ENCODE measurements at places on chromosomes 3 and 15.
A peak's percentile ranks its signal among the peaks of the same experiment; 100 is the strongest.

DNA sequence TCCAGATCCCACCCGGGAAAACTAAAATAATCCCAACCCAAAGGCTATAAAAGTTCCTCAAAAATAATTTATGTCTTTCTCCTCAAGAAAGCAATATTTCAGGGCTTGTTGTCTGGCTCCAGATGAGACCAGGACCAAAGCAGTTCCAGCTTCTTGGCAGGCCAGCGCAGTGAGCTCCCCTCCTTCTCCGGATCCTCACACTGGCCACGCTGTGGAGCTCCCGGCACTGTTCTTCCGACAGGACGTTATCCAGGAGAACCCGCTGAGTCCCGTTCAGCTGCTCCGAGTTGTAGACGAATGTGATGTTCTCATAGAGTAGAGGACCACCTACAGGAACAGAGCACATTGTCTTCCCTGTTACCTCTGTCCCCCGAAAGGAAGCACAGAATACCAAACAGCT, 146.3 kb downstream of the P3H2 start:
- no peak for DNase-seq

DNA sequence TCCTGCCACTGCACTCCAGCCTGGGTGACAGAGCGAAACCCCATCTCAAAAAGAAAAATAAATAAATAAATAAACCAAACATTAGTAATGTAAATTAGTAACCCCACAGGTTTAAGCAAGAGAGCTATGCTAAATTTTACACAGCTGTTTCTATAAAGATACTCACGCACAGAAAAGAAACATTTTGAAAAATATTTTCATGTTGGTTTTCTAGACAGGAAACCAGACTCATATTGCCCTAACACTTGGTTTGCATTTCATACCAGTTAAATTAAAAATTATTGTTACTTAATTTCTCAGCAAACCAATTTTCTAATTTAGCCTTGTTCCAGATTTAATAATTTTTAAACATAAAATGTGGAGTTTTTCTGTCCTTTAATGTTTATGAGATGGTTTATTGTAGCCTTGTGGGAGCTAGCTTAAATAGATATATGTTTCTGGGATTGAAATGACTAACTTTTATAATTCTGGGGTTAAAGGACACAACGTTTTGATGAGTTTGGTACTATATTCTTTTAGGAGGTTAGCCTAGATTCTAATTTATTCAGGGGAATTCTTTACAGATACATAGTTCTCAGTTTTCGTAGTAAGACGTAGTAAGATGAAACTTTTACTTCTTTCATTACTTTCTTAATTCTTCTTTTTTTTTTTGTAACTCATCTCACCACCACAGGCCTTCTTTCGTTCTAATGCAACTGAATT, 42.6 kb upstream of the SLC4A7 start:
- DNase-seq, result no peak

- no peak for DNase-seq
These were observed 16.1 kb downstream of the MAP6D1 start for GRCh38 chr3:183809270-183809669.

GRCh38 chr15:43325039-43325684, 5.2 kb downstream of the LCMT2 start:
- no peak for DNase-seq

- DNase-seq, result peak; percentile 71
These were observed 21.4 kb upstream of the NR2C2 start for GRCh38 chr3:14925729-14926591.

GRCh38 chr15:70486451-70487386, 276.6 kb downstream of the UACA start:
- peak; percentile 89 for DNase-seq

DNA sequence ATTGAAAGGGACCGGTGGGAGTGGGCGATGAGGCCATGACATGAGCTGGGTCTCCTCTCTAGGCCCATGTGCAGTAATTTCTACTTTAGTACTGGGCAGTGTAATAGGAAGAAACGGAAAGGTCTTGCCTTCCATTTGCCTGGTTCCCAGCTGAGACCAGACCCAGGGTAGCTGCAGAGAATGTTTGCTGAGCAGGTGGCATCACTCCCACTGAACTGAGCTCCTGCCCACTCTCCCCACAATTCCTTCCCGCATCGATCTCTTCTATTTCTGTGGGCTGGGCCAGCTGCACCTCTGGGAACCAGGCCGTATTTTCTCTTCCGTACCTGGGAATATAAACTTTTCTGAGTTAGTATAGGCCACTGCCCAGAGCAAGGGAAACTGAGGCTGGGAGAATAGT, 15.8 kb downstream of the ESYT3 start:
- no peak for DNase-seq

DNA sequence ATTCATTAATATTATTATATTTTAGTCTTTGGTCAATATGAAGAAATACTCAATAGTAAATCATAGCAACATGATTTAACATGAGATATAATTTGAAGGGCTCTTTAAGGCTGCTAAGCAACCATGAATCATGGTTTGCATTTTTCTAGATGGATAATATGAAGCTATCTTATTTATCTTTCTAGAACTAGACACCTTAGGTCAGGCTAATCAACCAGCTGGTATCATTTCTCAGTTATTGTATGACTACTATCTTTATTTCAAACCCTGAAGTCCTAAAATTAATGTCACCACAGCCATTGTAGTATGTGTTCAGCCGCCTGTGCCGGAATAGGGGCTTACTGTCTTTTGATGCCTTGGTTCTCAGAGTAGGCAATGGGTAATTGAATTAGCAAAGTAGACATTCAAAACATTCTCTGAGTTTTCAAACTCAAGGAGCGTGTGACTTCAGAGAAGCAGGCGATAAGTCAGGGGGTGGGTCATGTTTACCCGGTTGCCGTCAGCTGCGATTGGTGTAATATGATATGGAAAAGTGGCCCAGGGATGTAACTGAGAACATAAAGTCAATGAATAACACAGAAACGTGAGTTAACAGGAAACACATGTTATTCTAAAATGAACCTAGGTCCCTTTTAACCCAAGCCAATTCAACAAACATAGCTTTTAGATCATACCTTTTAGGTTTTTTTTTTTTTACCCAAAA, 93.4 kb upstream of the CTDSPL start:
- peak; percentile 37 for DNase-seq

GRCh38 chr3:48026098-48026497, 9.9 kb upstream of the MAP4 start:
- DNase-seq, result no peak

- DNase-seq, result no peak
These were observed 26.3 kb downstream of the MRAS start for GRCh38 chr3:138374573-138375134.

DNA sequence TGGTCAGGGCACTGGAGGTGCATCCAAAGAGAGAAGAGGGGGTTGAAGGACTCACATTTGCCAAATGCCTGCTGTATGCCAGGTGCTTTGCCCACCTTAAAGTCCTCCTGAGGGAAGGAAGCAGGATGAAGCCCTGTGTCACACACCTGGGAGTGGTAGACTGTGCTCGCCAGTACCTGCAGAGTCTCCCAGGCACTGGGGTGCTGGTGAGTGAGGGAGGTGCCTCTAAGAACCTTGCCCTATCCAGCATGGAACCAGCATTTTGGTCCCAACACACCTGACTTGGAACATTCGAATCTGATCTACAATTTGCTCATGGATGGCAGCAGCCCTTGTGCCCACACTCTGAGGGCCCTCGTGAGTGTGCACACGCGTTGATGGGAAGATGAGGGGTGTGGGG, 76.7 kb downstream of the SEC22A start:
- DNase-seq, result no peak

DNA sequence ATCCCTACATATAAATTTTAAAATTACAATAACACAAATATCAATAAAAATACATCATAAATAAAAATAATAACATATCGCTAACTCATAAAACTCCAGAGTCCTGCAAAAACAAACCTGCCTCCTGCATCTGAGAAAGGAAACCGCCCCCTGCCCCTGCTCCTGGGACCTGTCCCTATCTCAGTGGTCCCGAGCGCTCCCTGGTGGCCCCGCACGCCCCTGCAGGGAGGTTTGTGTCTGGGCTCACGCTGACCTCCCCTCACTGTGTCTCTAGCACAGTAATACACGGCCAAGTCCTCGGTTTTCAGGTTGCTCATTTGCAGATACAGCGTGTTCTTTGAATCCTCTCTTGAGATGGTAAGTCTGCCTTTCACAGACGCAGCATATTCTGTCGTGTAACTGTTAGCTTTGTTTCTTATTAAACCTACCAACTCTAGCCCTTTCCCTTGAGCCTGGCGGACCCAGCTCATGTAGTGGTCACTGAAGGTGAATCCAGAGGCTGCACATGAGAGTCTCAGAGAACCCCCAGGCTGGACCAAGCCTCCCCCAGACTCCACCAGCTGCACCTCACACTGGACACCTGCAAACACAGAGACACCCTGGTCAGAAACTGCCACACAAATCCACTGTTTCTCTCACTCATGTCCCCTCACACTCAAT, 554.1 kb downstream of the GOLGA6L6 start:
- no peak for DNase-seq

- DNase-seq, result no peak
These were observed 49.9 kb downstream of the MCF2L2 start for GRCh38 chr3:183378545-183378944.

DNA sequence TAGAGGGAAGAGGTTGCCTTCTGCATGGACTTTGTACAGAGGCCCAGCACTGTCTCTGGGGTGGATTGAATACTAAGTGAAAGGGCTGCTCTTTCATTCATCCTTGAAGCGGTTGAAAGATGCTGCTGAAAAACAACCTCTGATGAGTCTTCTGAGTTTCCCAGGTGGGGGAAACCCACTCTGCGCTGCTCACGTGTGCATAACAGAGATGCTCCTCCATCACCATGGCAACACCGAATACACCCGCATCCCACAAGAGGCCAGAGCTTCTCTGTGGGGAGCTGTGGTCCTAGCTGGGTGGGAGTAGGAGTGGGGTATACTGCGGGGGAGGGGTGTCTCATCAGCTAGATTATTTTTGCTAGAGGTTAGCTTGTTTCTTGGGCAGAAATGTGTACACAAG, 6.1 kb upstream of the SYN2 start:
- no peak for DNase-seq

GRCh38 chr3:133547432-133548041, 25.9 kb upstream of the CDV3 start:
- peak; percentile 74 for DNase-seq

- DNase-seq, result no peak
These were observed 1261.1 kb downstream of the ROBO1 start for GRCh38 chr3:78506581-78507195.

DNA sequence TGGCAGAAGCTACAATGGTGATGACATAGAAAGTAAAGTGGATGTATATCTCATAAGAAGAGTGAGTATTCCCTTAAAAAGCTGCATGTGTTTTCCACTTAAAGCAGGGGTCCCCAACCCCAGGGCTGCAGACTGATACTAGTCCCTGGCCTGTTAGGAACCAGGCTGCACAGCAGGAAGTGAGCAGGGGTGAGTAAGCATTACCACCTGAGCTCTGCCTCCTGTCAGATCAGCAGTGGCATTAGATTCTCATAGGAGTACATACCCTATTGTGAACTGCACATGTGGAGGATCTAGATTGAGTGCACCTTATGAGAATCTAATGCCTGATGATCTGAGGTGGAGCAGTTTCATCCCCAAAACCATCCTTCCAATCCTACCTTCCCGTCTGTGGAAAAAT, 126.1 kb upstream of the CMC1 start:
- DNase-seq, result no peak

GRCh38 chr3:139638518-139638917, 39.3 kb downstream of the NMNAT3 start:
- DNase-seq, result no peak

GRCh38 chr15:92829875-92830274, 70.2 kb upstream of the CHD2 start:
- no peak for DNase-seq
